ENCODE measurements at places on chromosomes 1 and 21. TPM values are rescaled to one million over a fixed set of nuclear protein-coding genes. Genes with fewer than 3 reads are reported as not detected.
A peak's percentile ranks its signal among the peaks of the same experiment; 100 is the strongest.

The CD5L gene
- total RNA-seq: 3.5 TPM

The DCAF6 gene
- total RNA-seq: 234 TPM

The SLC1A7 gene
- total RNA-seq: 0.32 TPM

The TAL1 gene
- total RNA-seq: 3.7 TPM

GRCh38 chr1:37486680-37487618 is 12.6 kb downstream of the ZC3H12A start:
- DNase-seq: peak; percentile 88

DNA sequence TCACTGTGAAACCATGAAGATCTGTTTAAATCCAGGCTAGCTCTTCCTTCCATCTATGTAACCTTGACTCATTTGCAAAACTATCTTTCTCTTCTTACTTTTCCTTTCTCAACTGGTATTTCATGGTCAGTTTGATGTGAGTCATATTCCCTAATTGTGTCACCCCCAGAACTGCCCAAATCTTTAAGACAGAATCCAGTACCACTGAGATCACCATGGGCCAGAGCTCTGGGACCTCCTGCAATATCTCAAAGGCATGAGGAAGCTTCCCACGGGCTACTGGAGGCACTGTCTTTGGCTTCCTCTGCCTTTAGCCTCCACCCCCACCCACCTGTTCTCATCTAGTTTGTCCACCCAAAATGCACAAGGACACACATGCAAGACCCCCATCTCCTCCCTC is 274.4 kb upstream of the FMN2 start:
- DNase-seq: no peak

GRCh38 chr1:58568911-58569310 is 8.1 kb downstream of the TACSTD2 start:
- DNase-seq: no peak

- DNase-seq: no peak
Measured at GRCh38 chr1:12296623-12297022, 66.8 kb downstream of the VPS13D start.

DNA sequence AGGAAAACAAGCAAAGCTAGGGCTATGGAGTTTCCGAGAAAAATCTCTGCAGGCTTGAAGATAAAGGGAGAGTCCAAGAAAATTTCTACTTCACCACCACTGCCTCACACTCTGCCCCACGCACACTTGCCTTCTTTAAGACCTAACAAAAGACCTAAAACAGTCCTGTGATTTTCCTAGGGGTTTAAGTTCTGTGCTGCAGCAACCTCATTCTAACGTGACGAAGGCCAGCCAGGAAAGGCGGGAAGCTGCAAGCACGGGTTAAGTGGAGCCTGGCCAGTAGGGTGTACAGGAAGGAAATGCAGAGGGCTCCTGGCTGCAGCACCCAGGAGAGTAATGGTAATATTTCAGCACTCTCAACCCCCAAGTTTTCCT is 1.5 kb downstream of the SPATA6 start:
- DNase-seq: peak; percentile 65
